ENCODE measurements at places on chromosomes 7 and 10. TPM values are rescaled to one million over a fixed set of nuclear protein-coding genes. Genes with fewer than 3 reads are reported as not detected.

DNA sequence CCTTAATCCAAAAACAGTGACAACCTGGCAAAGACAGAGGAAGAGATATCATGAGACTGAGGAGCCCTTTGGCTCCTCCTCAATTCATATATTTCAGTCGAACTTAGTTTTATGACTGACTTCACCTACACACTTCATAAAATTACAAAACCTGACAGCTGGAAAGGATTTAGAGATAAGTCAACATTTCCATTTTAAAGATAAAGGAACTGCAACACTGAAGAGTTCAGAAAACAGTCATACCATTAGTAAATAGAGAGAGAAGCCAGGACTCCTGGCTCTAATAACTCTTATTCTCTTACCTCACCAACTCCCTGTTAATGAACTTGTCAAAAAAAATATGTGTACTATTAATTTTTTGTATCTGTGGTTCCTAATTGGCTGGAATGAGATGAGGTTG, 141.0 kb upstream of the COL1A2 start:
- no peak for DNase-seq

The GPR85 gene
- total RNA-seq = 0.10 TPM

DNA sequence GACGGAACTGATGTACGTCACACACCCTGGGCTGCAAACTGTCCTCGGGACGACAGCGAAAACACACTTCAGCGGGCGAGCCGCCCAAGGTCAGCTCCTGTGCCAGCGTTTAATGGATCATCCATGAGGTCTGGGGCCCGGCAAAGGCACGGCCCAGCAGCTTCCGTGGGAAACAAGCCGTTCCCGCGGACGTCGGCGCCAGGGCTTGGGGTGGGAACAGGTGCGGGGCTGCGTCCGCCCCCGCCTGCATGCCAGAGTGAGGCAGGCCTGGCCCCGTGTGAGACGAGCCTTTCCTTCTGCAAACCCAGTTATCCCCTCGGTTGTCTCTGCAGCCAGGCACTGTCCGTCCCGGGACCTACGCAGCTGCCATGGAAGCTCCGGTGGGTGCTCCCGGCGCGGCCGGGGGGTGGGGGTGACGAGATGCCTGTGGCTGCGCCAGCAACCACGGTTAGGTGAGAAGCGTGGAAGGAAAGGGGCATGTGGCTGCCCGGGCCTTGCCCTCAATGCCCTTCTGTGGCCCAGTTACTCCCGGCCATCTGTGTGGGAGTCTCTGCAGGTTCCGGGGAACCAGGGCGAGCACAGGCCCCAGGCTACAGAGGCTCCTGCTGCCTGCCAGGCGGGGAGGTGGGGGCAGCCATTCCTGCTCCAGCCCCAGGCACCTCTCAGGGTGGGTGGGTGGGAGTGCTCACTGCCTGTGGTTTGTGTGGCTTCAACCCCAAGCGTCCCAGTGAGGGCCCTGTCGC, 42.2 kb upstream of the PDGFA start:
- no peak for DNase-seq

The SSC4D gene
- total RNA-seq = 0.31 TPM

The ARMH3 gene
- 28.8 TPM for total RNA-seq

DNA sequence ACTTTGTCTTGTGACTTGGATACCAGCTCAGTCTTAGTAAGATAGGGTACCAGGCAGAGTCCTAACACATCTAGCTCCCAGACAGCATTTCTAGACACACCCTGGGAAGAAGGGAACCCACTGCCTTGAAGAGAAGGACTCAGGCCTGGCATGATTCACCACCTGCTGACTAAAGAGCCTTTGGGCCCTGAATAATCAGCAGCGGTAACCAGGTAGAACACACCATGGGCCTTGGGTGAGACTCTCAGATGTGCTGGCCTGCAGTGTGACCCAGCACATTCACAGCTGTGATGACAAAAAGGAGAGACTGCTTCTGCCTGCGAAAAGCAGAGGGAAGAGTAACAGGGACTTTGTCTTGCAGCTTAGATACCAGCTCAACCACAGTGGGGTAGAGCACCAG, 10.4 kb upstream of the TNKS2 start:
- no peak for DNase-seq

The CDHR1 gene
- total RNA-seq = not detected
